ENCODE measurements at places on chromosomes 4 and X. TPM values are rescaled to one million over a fixed set of nuclear protein-coding genes. Genes with fewer than 3 reads are reported as not detected.

GRCh38 chr4:153332936-153333335, 11.6 kb upstream of the MND1 start:
- H3K27me3 ChIP-seq, result no peaks in the 10 kb centered on the region
- no peak overlapping the region for H3K27ac ChIP-seq
- H3K36me3 ChIP-seq, result no peaks in the 10 kb centered on the region
- DNase-seq, result no peak

- no peaks in the 10 kb centered on the region for H3K36me3 ChIP-seq
- no peak overlapping the region for H3K27ac ChIP-seq
- no peaks in the 10 kb centered on the region for H3K4me1 ChIP-seq
- no peak overlapping the region for H3K4me3 ChIP-seq
- DNase-seq, result no peak
Measured at GRCh38 chrX:109880629-109881028, 122.3 kb upstream of the TMEM164 start.

GRCh38 chr4:69738872-69739271, 21.5 kb downstream of the SULT1B1 start:
- no peaks in the 10 kb centered on the region for H3K36me3 ChIP-seq
- no peak overlapping the region for H3K27ac ChIP-seq
- H3K27me3 ChIP-seq, result no peaks in the 10 kb centered on the region
- H3K4me3 ChIP-seq, result no peak overlapping the region
- no peaks in the 10 kb centered on the region for H3K4me1 ChIP-seq
- DNase-seq, result no peak

The FHDC1 gene
- 11.7 TPM for total RNA-seq

The ZMAT1 gene
- 11.3 TPM for total RNA-seq

The SERPINA7 gene
- not detected for total RNA-seq

Measured in lung (tissue), 17 donors.